ENCODE measurements at places on chromosomes 12 and 14.

DNA sequence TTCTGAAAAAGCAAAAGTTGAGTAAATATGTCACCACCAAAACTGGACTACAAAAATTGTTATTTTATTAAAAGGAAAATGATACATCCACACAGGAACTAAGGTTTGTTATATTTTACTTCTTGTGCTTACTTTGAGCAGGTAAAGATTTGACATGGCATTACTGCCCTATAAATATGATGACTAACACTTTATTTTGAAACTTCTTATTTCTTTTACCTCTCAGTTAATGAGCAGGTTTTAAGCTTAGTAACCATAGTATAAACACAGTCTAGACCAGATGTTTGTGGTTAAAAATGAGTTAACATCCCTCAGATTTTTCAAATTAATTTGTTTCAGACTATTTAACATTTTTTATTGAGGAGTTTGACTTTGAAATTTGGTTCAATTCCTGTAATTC lies 862.5 kb upstream of the USP15 start:
- DNase-seq, result no peak

DNA sequence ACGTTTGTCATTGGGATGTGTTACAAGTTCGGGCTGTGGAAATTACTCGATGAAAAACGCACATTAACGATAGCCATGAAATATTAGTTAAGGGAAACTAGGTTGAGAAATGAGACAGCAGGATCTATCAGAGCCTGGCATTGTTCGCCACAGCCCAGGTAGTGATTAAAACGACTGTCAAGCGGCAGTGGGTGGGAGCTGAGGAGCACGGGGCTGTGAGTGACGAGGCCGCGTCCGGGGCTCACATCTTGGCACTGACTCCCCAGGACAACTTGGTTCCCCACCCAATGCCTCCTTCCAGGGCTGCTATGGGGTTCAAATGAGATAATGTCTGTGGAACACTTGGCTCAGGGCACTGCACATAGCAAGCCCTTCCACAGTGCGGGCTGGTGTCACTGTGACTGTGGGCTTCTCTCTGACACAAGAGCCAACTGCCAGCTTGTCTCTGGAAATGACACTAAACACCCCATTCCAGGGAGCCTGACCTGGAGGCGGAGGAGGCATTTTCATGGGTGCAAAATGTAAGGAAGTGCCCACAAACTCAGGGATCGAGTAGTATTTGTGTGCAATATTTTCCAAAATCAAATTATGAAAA lies 19.3 kb downstream of the MMAB start:
- no peak for DNase-seq

GRCh38 chr12:62434494-62435302 lies 31.9 kb upstream of the MON2 start:
- no peak for DNase-seq

- no peak for DNase-seq
Measured at GRCh38 chr12:111616177-111616623, 17.1 kb upstream of the ATXN2 start.

GRCh38 chr12:82942521-82942920 lies 255.8 kb downstream of the TMTC2 start:
- DNase-seq, result no peak

- DNase-seq, result no peak
Measured at GRCh38 chr12:131895640-131896079, 1.2 kb downstream of the ULK1 start.

- no peak for DNase-seq
Measured at GRCh38 chr12:18262514-18262913, 1.2 kb downstream of the PIK3C2G start.

- no peak for DNase-seq
Measured at GRCh38 chr12:129701631-129702101, 202.2 kb downstream of the TMEM132D start.

GRCh38 chr12:51913071-51914033 lies 6.0 kb downstream of the ACVRL1 start:
- no peak for DNase-seq

GRCh38 chr14:37046815-37047214 lies 125.6 kb downstream of the SLC25A21 start:
- no peak for DNase-seq

GRCh38 chr14:84361476-84361875 lies 1168.5 kb upstream of the FLRT2 start:
- no peak for DNase-seq

DNA sequence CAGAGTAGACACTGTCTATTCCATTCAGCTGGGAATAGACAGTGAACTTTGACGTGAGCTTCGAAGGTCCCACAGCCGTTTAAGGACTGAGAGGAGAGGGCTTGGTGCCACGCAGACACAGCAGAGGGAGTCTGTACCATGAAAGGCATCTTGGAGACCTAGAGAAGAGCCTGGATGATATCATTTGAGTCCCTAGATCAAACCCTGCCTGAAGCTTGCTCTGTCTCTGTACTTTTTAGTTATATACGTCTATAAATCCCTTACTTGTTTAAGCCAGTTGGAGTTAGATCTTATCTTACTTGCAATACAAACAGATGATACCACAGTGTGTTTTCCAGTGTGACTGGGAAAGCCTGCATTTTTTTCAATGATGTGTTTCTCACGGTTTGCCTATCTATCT lies 128.9 kb upstream of the RTL1 start:
- DNase-seq, result no peak

Measured in stimulated activated CD4-positive, alpha-beta T cell treated with anti-CD3 and anti-CD28 coated beads, Interleukin-15, amount 100 ng/mL, for 1 hour (primary cell).